CD4-positive, alpha-beta T cell treated with Interleukin-6 at 100 ng/mL for 8 hours (primary cell): ENCODE measurements at places on chromosomes 1 and 21.

DNA sequence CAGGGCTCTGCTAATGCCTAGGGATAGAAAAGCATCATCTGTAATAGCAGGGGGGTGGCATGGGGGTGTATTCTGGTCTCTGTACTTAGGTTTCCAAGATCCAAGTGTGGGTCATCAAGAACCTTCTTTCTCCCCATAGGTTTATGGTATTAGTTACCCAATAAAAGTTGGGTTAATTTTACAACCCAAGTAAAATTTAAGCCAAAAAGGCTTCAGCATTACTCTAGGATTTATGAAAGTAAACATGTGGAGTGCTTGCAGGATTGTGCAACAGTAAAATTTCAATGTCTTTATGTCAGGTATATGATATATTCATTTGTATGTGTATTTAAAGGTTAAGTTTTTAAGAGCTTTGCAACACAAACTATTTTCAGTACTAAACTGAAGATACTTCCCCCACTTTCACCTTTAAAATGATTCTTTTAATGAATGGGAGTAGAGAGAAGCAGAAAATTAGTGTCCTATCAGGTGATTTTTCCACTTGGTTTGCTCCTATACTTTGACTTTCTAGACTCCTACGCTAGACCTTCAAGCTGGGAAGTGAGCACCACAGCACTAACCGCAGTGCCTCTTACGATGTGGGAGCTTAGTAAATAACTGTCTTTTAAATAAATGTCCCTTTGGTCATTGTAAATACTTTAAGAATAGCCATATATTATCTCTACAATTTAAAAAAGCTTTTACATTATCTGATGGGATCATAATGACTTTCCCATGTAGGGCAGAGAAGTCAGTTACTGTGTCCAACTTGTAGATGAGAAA is 67.8 kb upstream of the UBE2U start:
- DNase-seq: no peak

GRCh38 chr1:223299553-223299952 is 64.4 kb downstream of the SUSD4 start:
- no peak for DNase-seq

DNA sequence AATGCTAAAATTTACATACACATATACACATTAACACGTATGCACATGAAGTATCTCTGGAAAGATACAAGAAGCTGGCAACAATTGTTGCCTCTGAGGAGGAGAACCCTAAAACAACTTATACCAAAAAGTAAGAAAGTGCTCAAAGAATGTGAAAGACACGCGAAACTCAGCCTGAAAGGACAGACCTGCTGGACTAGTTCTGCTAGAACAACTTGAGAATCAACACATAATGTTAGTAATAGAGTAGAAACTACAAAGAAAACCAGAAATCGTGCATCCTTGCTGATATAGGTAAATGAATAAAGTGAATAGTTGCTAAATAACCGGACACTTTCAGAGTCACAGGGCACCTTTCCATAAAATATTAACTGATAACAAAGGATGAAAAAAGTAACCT is 242.5 kb downstream of the RERE start:
- no peak for DNase-seq

DNA sequence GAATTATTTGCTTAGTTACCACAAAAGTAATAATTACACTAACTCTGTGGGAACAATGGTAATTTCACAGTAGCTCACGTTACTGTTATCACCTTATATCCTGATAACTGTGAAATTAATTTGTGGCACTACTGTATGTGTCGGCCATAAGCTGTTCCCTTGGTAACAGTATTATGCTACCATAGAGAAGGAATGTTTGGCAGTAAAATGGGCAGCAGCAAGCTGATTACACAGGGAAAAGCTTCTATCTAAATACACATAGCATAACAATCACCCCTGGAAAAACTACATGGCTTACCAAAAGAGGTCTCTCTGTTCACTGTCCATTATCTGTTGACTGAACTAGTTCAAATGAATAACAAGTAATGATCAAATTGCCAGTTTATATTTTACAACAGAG is 124.1 kb downstream of the DPYD start:
- DNase-seq: no peak

DNA sequence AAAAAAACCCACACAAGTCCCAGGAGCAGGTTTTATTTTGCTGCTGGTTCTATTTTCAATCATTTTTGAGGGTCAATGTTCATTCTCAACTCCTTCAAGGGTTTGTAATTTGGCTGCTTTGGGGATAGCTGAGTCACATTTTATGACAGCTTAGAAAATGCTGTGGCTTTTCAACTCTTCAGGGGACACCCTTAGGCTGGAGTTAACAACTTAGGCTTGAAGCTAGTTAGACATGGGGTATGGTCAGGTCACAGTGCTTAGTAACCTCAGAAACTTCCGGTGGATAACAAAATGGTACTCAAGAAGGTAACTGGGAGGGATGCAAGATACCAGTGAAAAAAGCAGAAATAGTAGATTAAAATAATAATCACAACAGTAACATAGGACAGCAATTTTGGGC is 308.8 kb downstream of the HHIPL2 start:
- no peak for DNase-seq

- no peak for DNase-seq
These were observed 97.4 kb upstream of the CHRM3 start for GRCh38 chr1:239288820-239289554.

GRCh38 chr1:172360985-172361384 is 59.5 kb upstream of the C1orf105 start:
- no peak for DNase-seq

GRCh38 chr1:235545292-235545930 is 41.2 kb upstream of the B3GALNT2 start:
- no peak for DNase-seq

- DNase-seq: no peak
These were observed 165.9 kb downstream of the KCNT2 start for GRCh38 chr1:196442366-196442765.

DNA sequence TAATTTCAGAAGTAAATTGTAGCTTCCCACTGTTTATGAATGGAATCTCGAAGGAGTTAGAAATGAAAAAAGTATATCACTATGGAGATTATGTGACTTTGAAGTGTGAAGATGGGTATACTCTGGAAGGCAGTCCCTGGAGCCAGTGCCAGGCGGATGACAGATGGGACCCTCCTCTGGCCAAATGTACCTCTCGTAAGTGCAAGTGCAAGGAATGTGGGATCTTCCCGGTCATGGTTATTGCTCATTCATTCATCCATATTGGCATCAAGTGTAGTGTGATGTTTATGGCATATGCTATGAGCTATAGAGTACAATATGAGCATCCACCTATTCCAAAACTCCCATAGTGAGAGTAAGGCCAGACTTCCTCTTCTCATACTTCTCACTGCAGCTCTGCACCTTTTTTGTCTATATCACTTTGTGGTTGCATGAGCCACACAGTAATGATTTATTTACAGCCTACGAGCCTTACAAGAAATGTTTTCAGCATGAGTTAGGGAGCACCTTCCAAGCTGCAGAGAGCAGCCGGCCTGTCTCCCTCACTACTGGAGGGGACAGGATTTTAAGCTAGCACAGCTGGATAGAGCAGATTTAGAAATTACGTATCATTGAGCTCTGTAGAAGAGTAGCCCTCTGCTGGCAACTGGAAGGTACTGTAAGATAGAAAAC is 24.9 kb upstream of the CR1L start:
- peak; percentile 27 for DNase-seq

- DNase-seq: no peak
These were observed 182.1 kb downstream of the MRPL39 start for GRCh38 chr21:25425156-25425555.

- peak; percentile 5 for DNase-seq
These were observed at the start of gene C1orf141 for GRCh38 chr1:67134695-67135094. Gene C1orf141 (minus strand): TSS chr1:67134970. CDS start chr1:67127240, 7,730 bp downstream.

DNA sequence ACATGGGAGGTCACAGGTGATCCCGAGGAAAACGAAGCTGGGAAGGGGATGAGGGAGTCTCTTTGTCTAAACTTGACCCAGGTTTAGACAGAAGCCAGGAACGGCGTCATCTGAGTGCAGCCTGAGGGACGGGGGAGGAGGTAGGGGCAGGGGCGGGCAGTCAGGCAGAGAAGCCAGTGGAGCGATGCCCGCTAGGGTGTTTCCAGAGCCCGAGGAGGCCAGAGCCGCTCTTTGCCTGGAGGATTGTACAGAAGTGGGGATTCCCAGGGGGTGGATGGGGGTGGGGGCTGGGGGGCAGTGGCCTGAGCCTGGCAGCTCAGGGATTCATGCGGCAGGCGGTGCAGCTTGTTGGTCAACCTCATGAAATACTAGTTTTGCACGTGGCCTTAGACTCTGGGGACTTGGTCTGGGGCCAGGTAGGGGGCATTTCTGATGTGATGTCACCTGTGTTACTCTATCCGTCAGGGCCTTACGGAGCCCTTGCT is 58.4 kb downstream of the VPS26C start:
- no peak for DNase-seq

GRCh38 chr1:15724949-15725880 is 10.8 kb upstream of the SLC25A34 start:
- no peak for DNase-seq

DNA sequence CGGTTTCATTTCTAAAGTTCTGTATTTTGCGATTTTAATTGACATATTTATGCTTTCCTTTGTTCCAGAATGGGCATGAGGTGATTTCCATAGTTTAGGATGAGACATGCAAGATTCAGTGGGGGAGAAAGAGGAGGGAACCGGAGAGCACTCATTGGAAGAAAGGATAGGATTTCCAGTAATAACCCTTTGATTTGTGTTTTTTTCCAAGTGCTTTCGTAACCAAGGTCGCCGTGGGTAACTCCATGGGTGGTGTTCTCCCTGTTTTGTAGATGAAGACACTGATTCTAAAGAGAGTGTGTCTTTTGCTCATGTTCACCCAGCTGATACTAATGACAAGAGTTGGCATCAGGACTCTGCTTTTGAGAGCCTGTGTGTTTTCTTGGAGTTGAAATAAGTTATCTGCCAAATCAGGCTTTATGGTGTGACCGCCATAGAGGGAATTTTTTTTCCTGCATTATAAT is 170.1 kb downstream of the DHRS3 start:
- DNase-seq: no peak

- no peak for DNase-seq
These were observed 47.3 kb upstream of the CCDC190 start for GRCh38 chr1:162908236-162908635.

DNA sequence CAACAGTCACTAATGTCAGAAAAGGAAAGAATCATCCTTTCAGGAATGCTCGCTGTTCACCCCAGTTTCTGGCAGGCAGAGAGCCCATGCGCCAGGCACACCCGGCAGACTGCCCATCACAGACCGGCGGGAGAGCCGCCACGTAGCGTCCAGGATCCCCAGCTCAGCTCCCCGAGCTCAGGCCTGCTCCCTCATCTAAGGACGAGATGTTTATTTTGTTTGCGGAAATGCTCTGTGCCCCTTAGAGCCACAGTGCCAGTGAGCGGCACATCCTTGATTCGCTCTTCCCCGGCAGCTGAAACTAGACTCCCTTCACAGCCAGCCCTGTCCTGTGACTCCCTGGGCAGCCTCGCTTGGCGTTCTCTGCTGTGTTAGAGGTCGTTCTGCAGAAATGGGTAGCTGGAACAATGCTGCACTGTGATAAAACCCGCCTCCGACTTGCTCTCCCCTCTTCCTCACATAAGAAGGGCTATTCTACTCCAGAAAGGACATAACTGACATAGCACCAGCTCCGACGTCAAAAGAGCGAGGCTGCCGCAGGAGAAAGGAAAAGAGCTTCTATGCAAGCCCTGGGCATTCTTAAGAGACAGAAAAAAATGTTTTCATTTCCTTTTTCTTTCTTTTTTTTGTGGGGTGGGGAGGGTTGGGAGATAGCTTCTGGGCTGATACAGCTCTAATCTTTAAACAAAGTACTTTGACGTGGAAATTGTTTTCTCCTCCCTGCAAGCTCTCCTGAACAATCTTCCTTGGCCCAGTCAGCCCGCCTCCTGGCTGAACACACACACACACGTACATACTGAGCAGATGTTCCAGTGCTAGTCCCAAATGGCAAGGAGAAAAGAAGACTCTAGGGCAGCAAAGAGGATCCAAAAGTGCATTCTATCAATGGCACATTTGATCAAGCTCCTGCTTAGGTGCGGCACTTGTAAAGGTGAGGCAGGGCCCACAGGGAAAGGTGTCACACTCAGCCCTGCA is 37.2 kb downstream of the MRAP start:
- DNase-seq: no peak

DNA sequence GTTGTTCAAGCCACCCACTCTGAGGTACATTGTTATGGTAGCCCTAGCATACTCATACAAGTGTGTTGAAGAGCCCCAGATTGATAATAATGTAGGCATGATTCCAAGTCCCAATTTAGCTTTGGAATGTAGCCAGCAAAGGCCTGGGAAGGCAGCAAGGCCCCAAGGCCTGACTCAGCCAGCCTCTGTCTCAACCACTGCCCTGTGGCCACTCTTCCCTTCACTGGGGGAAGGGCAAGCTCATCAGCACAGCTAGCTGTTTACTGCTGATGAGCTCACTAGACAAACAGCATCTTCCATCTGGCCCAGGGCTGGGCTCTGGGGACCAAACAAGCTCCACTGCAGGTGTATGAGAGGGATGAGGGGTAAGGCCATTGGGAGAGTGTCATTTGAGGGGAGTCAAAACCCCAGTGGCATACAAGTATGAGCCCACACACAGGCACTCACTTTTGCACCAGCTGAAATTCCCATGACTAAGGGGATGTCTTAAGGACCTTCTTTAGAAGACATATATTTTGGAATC is 2.2 kb upstream of the IRF6 start:
- DNase-seq: no peak

DNA sequence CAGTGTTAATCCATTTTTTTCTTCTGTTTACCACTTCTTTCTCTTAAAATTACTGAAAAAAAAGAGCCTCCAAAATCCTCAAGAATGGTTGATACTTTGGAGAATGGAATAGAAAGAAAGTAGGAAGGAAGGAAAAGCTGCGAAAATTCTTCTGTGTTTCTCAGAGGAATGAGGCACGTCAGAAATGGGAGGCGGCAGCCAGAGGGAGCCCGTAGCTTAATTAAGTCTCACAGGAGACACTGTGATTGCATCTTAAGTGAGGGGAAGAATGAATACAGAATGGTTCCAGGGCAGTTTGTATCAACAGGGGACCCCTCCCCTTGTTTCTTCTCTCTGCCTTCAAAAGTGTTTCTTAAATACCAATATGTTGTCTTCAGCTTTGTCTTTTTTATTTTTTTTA is 1099.5 kb downstream of the PLA2G4A start:
- DNase-seq: no peak

GRCh38 chr21:42377211-42377950 is 11.0 kb upstream of the TFF1 start:
- DNase-seq: no peak

DNA sequence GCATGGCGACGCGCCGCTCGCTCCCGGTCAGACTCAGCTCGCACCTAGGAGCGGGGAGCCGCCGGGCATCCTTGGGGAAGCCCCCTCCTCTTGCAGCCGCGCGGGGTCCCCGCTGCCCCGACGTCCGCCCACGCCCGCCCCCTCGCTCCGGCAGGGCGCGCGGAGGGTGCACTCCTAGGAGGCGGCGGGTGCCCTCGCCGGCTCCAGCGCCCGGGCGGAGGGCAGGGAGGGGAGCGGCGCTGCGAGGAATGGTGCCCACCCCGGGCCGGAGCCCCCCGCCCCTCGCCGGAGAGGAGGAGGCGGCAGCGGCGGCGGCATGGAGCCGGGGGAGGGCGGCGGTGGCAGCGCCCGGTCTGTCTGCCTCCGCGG is 488 bp downstream of the FAM78B start:
- DNase-seq: no peak
